ENCODE measurements at places on chromosomes 12 and 14.

GRCh38 chr12:113087193-113087592 lies 30.7 kb downstream of the DTX1 start:
- DNase-seq = no peak

GRCh38 chr14:24307575-24308341 lies at the start of gene CIDEB:
Gene CIDEB (minus strand): TSS chr14:24307977. CDS start chr14:24307858, 119 bp downstream.
- DNase-seq = no peak

DNA sequence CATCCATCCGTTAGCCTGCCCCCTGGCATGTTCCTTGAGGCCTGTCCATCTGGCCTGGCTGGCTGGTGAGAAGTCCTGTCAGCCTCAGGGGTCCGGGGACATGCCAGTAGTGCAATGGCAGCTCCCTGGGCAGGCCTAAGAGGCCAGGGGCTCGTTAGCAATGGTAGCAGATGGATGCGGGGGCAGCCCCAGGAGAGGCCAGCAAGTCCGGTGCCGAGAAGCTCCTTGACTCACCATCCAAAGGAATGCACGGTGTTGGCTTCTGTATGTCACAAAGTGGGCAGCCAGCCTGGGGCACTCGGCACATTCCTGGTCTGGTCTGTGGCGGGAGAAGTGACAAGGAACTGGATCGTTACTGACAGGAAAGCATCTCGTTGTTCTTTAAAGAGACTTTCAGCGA lies 319.9 kb downstream of the CACNA1C start:
- no peak for DNase-seq

DNA sequence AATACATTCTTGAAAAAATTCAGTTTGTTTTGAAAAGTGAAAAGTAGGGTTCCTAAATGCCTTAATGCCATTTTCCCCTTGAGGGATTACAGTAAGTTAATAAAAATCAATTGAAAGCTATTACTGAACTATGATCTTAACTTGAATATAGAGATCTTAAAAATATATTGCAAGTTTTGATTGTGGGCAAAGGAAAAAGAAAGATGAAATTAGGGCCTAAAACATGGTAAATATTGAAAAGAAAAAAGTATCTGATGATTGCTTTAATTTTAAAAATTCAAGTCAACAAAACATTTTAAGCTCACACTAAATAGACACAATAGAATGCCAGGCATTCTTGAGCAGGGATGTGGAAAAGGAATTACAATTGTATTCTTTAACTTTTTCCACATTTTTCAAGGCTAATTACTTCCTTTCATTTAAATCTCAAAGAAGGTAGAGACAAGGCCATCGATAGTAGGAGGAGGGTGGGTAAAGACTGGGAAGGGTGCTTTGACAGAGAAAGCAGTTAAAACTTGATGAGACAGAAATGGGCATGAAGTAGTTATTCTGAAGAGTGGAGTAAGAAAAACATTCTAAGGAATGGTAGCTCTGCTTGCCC lies 294.4 kb downstream of the NELL2 start:
- no peak for DNase-seq

GRCh38 chr12:89538897-89539296 lies 13.1 kb upstream of the POC1B start:
- no peak for DNase-seq

- DNase-seq = no peak
Observed at GRCh38 chr12:44511289-44511688, 364.8 kb downstream of the NELL2 start.

DNA sequence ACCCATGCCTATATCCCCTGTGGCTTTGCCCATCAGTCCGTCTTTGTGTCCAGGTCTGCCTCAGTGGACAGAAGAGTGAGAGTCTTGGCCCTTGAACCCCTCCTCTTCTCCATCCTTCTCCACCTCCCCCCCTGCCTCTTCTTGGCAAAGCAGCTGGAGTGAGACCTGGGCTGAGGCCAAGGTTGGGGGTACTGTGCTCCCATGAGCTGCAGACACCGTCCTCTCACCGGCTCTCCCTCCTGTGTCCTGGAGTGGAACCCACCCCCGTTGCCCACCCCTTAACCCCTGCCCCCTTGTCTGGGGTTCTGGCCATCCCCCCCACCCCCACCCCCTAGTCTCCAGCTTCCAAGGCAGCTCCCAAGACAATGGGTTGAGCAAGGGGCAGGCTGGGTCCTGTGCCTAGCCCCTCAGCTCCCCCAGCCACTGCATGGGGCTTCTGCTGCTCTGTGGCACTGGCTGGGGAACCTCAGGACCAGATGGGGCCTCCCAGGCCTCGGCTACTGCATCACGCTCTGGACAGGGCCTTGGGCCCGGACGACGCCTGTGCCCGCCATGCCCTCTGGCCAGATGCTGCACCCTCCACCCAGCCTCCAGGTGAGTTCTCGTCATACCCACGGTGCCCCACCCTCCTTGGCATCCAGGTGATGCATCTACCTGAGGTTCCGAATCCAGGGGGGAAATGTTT lies 35.7 kb downstream of the RTL1 start:
- DNase-seq = no peak

GRCh38 chr12:5796171-5796958 lies 148.7 kb downstream of the ANO2 start:
- no peak for DNase-seq

GRCh38 chr12:111754671-111755070 lies 12.1 kb upstream of the ALDH2 start:
- DNase-seq = no peak

DNA sequence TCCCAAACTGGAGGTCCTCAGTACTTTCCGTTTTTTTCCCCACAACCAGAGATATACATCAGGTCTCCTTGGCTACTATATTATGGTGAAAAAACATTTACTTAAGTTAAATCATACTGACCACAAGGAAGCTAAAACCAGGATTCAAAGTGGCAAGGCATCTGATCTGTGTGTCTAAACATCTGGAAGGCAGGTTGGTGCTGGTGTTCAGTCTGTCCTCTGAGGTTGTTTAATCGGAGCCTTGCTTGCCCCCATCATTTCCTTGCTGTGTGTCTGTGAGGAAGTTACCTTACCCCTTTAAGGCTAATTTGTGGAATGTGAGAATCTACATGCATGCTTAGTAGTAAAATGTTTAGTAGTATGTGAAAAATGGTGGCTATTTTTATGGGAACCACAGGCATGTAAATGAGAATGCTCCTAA lies 75.6 kb downstream of the GALNT4 start:
- DNase-seq = no peak

All from urinary bladder (tissue), 4 donors.